Activated T-helper 9 cell treated with anti-CD3 and anti-CD28 coated beads, Interleukin-2, amount 50 U/mL, for 16 hours (primary cell): ENCODE measurements at places on chromosomes 6 and 20.

GRCh38 chr20:16947479-16947878, 199.3 kb downstream of the OTOR start:
- DNase-seq = no peak

GRCh38 chr6:340991-341827, 48.9 kb downstream of the DUSP22 start:
- DNase-seq = no peak

DNA sequence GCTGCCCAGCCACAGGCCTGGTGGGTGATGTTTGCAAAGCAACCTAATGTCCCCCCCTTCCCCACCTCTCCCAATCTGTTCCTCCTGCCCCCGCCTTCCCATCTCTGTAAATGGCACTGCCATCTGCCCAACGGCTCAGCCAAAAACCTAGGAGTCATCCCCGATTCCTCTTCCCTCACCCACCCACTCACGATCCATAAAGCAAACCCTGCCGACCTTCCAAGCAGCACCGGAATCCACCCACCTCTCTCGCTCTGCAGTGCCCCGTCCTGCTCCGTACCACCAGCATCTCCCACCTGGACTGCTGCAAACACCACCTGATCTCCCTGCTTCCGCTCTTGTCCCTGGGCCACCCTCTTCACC, 37.6 kb downstream of the SULF2 start:
- no peak for DNase-seq

DNA sequence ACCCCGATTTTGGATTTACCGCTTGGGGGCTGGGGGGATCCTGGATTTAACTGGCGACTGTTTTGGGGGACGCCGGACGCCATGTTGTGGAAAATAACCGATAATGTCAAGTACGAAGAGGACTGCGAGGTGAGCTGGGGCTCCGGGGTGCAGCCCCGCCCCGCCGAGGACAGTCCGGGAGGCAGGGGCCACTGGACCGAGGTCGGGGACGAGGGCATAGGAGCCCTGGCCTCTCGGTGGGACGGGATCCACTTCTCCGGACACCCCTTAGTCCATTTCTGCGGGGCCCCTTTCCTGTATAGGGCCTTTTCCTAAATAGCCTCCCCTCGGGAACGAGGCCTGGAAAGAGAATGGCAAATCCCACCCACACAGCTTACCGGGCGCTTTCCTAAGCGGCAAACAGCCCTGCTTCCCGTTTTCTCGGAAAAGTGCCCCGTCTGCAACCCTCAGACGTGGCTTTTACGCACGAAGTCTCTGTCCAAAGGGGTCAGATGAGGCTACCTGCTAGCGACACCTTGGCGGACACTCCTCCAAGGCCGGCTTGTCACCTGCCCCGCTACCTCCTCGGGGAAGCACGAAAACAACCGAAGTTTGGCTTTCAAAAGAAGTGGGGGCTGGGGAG, 469 bp downstream of the TFAP2C start:
- DNase-seq = no peak

DNA sequence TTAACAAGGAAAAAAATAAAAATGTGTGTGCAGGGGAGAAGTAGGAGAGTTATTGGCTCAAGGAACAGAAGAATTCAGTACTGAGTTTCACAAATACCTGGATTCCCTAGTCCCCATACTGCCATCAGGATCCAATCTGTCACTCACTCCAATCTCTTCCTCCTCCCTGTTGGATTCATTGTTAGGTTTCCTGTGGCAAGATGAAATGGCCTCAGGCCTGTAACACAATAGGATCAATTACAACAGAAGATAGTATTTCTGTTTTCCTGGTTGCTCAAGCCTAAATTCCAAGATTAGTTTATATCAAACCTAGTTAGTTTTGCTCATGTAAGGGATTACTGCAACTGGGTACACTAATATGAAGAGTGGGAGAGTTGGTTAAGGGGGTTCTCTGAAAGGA, 24.4 kb downstream of the HCRTR2 start:
- DNase-seq = no peak

- no peak for DNase-seq
Observed at GRCh38 chr6:167860550-167861226, 34.0 kb downstream of the AFDN start.

DNA sequence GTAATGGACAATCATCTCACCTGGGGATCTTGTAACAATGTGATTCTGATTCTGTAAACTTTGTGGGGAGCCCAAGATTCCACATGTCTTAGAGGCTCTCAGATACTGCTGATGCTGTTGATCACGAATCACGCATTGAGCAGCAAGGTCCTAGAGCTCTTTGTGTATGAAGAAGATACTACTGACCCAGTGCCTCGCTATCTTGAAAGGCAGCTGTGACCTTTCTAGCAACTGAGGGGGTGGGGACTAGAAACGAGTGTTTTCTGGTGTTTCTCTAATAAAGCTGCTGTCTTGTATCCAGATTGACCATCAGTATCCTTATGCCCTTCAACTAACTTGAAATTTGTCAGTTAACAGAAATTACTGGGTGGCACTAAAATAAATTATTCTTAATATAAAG, 142.9 kb downstream of the MTHFD1L start:
- DNase-seq = no peak

DNA sequence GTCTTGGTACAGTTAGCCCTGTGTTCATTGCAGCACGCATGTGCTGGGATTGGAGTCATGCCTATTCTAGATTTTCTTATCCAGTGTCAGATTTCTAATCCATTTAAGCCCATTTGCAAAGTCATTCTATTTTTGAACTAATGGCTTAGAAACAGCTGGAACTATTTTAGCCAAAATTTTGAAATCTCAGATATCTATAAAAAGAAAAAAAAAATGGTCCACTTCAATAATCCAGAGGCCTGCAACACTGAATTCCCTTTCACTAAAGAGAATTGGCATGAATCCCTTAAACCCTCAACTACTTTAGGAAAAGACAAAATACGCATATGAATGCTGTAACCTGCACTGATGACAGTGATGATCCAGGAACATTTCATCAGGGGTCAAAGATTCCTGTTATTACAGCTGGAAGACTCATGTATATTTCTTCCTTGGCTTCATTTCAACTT, 1.5 kb downstream of the COL21A1 start:
- no peak for DNase-seq

GRCh38 chr6:41726876-41727275, 8.5 kb downstream of the TFEB start:
- DNase-seq = no peak

DNA sequence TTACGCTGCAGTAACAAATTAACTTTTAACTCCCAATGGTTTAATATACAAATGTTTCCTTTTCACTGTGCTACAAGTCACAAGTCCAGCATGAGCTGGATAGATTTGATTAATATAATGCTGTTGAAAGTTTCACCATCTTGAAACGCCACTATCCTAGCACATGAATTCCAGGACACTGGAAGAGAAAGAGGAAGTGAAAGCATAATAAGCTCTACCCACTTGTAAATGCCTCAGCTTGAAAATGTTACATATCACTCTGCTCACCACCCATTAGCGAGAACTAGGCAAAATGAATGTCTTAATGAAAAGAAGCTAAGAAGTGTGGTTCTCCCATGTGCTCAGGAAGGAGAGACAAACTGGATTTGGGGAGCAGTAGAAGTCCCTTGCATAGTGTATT, 46.9 kb downstream of the PCSK2 start:
- no peak for DNase-seq

DNA sequence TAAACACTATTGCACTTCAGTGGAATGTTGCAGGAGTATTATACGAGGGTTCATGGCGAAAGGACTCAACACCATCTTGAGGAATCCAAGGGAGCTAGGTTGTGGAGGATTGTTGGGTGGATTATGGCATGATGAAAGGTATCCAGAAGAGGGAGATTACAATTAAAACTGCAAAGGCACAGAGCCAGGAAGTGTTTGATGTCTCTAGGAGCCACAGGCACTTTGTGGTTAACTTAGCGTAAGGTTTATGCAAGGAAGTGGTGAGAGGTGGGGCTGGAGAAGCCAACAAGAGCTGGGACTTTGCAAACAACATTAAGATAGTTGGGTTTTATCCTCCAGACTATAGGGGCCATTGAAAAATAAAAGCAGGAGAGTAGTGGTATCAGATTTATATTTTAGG, 86.6 kb upstream of the TPD52L1 start:
- no peak for DNase-seq

DNA sequence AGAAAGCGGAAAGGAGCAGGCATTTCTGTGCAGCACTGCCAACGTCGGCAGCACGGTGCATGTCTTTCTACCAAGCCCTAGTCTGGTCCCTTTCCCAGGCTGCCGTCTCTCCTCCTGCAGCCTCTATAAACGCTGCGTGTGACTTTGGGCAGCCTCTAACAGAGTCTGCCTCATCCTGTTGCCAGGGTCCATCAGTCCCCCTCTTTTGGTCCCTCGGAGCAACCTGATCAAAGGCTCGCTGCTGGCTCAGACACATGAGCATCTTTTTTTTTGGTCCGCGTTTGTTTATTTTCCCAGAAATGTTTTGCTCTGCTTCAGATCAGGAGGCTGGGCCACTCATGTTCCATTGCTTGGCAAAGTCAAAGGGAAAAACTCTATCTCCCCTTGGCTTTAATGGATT, 166.8 kb upstream of the CST7 start:
- no peak for DNase-seq

DNA sequence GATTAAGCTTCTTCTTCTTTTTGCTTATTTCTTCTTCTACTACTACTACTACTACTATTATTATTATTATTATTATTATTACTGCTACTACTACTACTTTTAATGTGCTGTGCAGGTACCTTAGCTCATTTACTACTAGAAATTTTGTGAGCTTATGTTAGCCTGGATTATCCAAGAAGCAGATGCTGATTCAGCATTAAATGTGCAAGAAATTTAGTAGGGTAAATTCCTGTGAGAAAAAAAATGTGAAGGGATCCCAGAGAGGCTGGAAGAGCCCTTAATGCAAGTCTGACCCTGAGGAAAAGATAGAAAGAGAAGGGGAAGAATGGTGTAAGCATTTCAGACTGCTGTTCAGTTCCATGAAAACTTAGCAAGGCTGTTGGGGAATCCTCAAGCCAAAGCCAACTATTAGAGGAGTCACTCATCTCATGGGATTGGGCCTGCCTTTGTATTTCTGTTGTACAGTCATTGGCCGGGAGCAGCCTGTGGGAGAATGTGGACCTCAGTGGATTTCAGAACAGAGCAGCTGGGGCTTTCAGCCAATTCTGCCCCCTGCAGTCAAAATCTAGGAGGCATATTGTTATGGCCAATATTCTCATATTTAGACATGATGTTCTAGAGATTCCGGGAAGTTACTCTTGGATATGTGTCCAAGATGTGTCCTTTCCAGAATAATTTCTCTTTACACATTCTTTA, 37.2 kb upstream of the TSPYL1 start:
- no peak for DNase-seq

GRCh38 chr6:82248273-82248735, 760 bp upstream of the IBTK start:
- DNase-seq = no peak

DNA sequence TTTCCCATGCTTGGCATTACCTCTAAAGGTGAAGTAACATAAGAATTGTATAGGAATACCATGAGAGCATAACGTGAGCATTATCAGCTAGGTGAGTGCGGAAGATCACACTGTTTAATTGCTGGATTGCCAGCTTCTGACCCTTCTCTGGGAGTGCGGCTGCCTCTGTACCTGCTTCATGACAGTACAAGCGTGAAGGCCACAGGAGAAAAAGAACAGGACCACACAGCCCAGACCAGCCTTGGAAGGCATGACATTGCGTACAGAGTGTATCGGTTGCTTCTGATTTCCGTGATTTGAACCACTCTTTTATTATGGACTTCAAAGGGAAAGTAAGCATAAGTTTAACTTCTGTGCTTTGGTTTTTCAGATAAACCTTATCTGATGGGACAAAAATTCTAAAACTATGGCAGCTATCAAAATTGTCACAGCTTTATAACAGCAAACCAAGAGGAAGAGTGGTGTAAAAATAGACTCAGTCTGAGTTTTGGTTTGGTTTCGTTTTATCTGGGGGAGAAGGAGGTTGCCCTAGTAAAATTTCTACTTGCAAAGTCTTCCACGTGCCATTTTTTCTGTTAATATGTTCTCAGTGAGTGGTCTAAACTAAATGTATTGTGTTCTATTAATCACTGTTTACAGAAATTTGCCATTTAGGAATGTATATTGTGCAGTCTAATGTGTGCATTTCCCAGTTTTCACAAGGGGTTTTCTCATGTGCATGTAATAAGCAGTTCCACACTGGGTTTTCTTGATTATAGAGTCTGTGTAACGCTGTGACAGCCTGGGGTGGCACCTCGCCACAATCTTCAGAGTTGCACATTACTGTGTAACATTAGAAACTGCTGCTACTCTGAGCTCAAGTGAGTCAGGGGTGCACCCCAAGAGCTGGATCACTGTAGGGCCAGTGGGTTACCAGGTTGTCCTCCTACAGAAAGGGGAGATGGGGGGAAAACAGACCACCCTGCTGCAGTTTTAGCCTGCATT, 97.3 kb downstream of the RPP40 start:
- DNase-seq = no peak

DNA sequence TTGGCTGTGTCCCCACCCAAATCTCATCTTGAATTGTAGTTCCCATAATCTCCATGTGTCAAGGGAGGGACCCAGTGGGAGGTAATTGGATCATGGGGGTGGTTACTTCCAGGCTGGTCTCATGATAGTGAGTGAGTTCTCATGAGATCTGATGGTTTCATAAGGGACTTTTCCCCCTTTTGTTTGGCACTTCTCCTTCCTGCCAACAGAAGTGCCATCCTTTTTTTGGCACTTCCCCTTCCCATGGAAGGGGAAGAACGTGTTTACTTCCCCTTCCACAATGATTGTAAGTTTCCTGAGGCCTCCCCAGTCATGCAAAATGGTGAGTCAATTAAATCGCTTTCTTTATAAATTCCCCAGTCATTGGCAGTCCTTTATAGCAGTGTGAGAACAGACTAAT, 18.0 kb upstream of the PI3 start:
- no peak for DNase-seq

- no peak for DNase-seq
Observed at GRCh38 chr6:134539865-134540323, 222.0 kb upstream of the SGK1 start.

GRCh38 chr6:79632580-79632979, 1.5 kb downstream of the SH3BGRL2 start:
- DNase-seq = no peak

GRCh38 chr20:25037288-25038102, 20.4 kb downstream of the ACSS1 start:
- DNase-seq = no peak

- DNase-seq = no peak
Observed at GRCh38 chr6:110486756-110487155, 10.3 kb upstream of the SLC22A16 start.
